AG20443 (cell line): ENCODE measurements at places on chromosomes 11 and 22.

DNA sequence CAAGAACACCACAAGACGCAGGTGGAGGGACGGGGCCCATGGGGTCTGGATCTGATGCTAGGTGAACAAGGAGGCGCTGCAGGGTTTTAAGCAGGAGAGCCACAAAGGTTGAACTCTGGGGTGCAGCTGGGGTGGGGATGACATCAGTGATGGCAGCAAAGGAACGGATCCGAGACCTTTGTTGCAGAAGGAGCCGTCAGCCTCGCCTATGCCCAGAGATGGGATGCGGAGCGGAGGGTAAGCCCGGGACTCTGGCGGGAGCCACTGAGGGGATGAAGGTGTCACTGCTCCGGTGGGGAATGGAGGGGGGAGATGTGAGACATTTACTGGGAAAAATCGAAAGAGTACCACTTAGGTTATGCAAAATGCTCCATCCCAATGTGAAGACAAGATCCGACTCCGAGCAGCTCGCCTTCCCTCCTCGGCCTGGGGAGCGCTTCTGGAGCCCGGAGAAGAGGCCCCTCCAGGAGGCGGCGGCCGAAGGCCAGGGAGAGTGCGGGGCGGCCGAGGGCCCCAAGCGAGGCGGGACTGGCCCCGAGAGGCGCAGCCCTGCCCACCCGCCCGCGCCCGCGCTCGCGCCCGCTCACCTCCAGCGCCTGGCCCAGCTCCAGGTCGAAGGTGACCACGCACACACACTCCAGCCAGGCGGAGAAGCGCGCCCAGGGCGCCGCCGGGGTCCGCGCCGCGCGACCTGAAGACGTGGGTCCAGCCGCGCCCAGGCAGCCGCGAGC is 422 bp downstream of the DENND6B start:
- DNase-seq = no peak

DNA sequence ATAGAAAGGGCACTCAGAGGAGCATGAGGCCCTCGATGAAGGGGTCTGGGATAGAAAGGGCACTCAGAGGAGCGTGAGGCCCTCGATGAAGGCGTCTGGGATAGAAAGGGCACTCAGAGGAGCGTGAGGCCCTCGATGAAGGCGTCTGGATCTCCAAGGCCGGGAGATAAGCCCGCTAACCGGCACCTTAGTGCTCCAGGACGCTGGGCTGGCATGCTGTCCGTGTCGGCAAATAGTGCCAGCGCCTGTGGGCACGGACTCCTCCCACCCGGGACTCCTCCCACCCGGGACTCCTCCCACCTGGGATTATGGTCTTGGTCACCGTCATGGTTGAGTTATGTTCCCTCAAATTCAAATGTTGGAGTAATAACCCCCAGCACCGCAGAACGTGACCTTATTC is 725.3 kb downstream of the BRD1 start:
- no peak for DNase-seq

GRCh38 chr22:43241138-43241597 is 54.2 kb upstream of the TTLL12 start:
- no peak for DNase-seq

DNA sequence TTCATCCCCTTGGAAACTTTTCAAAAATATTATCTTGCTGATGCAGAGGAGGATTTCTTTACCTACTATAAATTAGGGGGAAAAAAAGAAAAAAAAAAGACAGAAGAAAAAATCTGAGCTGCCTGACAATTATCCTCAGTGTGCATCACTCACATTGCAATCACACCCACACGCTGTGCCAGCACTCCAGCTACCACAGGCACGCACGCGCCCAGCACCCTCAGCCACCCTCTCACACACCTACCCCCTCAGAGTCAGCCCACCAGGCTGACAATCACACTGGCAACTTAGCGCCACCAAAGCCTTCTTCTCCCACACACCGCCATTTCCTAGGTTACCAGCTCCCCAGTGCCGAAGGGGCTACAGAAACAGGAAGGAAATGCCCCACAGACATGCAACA is 236.1 kb downstream of the KCNA4 start:
- DNase-seq = no peak

- no peak for DNase-seq
These were observed 12.1 kb upstream of the TRIM44 start for GRCh38 chr11:35650467-35650866.

GRCh38 chr11:118306556-118306955 is 2.0 kb downstream of the CD3E start:
- no peak for DNase-seq

DNA sequence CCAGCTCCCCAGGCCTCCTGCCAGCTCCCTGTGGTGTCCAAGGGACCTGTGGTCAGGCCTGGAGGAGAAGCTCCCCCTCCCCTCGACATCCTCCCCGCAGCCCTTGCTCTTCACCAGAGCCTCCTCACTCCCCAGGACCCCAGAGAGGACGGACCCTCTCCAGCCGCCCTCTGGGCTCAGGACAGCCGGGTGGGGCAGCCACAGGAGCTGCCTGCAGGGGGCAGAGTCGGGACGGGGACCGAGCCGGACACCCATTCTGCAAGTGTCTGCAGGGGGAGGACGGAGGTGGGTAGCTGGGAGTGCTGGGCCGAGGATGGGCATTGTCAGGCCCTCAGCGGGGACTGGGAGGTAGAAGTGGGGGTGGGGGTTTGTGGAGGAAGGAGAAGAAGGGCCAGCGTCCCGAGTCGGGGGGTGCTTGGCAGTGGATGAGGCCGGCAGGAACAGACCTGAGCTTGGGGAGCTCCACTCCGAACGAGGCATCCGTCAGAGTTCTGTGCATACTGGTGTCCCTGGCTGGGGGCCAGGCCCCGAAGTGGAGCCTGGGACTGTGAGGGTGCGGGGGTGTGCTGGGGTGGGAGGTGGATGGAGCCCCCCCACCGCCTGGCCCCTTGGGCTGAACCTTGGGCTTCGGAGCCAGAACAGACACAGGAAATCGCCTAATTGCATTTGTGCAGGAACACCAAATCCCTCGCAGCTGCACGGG is 15.2 kb downstream of the PRR33 start:
- peak; percentile 65 for DNase-seq

DNA sequence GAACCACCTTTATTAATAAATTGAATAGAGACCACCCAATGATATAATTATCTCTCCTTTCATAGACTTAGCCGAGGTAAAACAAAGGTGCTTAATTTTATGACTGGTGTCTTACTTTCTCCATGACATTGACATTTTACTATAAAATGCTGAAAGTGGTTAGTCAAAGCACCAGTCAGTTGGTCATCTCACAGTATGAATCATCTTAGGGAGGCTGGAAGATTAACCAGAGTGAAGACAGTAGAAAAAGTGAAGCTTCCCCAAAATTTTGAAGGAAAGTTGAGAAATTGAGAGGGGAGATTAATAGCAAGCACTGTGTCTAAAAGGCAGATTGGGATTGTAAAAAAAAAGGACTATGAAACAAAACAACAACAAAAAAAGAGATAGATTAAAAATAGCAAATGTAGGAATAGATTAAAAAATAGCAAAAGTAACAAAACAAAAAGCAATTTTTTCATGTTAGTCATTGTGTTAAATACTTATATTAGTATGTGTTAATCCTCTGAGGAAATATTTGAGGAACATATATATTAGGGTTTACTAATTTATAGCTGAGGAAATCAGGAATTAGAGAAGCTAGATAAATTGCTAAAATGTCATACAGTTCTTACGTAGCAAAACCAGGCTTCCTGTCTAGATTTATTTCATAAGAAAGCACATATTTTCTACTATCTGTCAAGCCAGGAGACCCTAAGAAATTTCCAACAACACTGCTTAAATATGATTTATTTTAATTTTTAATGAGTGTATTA is 557.3 kb upstream of the ANO5 start:
- DNase-seq = no peak

DNA sequence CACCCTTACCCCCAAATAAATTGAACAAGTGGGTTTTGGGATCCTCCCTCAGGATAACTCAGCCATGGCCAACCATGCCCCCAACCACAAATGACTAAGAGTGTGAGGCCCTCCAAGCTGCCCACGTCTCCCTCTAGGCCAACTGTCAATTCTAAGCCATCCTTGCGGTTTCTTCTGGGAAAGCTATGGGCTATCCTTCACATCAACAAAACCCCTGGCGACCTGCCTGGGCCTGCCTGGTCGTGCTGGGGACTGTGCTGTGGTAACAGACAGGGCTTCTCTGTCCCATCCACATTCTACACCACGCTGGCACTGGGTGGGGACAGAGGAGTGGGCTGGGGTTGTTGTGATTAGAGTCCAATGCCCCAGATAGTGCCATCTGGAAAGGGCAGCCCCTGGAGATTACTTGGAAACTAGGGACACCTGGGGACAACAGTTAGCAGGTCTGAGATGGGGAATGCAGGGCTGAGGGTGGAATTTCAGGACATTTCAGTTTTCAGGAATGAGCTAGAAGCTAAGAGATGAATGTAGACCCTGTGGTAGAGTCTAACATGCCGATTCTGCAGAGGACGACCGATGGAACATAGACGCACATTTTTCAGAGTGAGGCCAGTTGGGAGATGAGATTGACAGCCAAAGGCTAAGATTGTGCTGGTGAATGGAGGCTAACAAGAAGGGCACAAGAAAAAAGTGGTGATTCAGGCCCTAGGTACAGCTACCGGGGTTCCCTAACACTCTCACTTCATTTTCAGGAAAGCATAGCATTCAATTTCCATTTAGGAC is 131.9 kb downstream of the RASSF10 start:
- DNase-seq = no peak

- DNase-seq = no peak
These were observed 187.8 kb downstream of the SNX19 start for GRCh38 chr11:130728185-130729180.

- no peak for DNase-seq
These were observed 19.2 kb downstream of the FAM168A start for GRCh38 chr11:73578592-73579185.

DNA sequence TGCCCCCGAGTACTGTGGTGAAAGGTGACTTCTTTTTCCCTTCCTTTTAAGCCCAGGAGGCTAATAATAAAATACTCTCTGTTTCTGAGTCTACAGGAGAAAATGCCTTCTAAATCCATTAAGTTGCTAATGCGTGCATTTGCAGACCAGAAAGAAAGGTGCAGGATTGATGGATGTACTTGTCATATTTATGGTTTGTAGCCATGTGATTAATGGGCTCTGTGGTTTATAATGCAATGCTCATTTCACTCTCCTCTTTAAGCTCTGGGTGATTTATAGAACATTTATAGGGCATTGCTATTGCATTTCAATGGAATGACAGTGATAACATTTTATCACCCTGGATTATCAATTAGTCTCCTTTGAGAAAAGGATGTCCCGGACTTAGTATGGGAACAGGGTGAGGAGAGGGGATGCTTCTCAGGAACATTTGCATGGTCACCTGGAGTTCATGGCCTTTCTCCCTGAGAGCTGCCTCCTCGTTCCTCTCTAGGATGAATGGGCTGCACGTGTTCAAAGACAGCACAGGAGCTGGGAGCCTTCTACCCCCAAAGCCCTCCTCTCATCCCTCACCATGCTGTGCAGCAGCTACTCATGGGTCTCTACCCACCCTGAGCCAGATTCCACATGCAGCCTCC is 82.8 kb upstream of the HMGXB4 start:
- no peak for DNase-seq

DNA sequence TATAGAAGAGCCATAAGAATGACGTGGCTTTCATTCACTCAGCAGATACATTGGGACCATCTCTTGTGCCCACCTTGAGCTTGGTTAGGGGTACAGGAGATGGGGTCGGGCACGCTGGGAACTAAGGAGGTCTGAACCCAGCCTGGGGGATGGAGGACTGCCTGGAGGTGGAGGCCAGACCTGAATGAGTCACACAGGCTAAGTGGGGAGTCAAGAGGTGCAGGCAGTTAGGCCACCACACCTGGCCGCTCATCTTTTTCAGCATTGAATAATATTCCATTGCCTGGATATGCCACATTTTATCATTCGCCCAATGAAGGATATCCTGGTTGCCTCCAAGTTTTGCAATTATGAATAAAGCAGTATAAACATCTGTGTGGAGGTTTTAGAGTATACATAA is 3.8 kb upstream of the PPIL2 start:
- no peak for DNase-seq

DNA sequence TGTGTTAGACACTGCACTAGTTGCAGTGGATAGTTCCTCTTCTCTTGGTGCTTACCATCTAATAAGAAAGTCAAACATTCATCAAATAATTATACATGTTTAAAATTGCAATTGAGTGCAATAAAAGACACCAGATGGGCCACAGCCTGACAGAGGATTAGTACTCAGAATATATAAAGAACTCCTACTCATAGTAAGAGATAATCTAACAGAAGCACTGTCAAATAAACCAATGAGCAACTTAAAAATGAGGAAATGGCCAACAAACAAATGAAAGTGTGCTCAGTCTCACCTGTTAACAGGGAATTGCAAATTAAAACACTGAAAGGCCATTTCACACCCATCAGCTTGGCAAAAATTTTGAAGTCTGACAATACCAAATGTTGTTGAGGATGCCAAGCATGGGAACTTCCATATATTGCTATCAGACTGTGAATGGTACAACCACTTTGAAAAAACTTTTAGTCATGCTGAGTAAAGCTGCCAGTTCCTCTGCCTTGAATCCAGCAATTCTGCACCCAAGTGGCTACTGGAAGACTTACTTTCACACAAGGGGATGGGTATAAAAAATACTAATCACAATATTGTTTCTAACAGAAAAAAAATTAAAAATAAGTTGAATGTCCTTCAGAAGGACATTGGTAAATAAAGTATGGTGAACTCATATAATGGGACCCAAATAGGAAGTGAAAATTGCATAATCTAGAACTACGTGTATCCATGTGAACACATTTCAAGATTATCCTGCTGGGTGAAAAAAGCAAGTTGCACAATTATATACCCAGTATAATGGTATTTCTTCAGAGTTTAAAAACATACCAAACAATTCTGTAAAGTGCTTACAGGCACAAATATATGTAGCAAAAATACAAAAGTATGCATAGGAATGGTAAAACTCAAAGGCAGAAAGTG is 41.4 kb upstream of the CREB3L1 start:
- no peak for DNase-seq

DNA sequence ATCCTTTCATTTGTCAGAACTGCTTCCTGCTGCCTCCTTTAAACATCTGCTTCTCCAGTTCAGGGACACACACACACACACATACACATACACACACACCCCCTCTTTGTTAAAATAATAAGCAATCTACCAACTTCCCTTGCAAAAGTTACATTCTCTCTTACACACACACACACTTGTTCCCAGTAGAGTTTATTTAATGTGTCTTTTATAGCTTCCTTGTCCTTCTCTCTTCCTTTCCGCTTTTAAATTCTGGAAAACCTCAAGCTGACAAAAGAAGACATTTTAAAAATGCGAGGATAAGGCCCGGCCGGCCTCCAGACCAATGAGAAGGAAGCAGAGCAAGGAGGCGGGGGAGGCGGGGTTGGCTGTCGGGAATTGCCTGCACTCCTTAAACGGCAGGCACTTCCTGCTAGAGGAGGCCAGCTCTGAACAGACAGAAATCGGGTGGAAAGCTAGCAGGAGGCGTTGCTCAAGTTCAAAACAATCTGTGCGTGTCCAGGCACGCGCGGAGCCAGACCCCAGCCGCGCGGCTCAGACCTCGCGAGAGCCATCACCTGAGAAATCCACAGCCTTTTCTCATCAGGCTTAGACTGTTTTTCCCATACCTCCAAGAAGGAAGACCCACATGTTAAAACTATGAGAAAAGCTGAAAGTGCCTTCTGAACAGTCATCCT is 99.9 kb downstream of the MAML2 start:
- peak; percentile 95 for DNase-seq
